Activated CD4-positive, alpha-beta T cell treated with anti-CD3 and anti-CD28 coated beads for 48 hours (primary cell): ENCODE measurements at places on chromosomes 7 and 10.

GRCh38 chr7:76262683-76263402 is 39.6 kb upstream of the HSPB1 start:
- DNase-seq: peak; percentile 60

DNA sequence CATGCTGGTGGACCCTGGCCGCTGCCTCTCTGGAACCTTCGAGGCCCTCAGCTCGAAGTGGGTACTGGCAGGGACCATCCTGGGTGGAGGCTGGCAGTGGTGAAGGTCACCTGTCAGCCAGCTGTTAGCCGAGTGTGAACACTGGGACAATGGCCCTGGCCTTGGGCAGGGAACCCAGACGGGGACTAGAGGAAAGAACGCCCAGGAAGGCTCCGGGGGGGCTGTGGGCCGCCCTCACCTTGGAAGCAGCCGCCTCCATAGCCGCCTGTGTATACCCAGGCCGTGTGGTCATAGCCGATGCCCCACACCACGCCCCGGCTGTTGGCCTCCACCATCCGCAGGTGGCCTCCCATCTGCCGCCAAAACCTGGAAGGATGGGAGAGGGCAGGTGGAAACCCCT is 17.6 kb downstream of the BHLHA15 start:
- DNase-seq: no peak

DNA sequence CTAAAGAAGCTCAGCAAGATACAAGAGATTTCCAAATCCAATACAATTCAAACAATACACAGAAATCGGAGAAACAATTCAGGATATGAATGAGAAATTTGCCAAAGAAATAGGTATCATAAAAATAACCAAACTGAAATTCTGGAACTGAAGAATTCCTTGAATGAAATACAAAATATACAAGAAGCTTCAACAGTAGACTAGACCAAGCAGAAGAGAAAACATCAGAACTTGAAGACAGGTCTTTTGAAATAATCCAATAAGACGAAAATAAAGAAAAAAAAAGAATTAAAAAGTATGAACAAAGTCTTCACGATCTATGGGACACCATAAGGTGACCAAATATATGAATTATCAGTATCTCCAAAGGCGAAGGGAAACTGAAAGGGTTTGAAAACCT is 2.8 kb upstream of the IFIT2 start:
- no peak for DNase-seq

GRCh38 chr7:134654104-134654775 is 7.6 kb downstream of the BPGM start:
- no peak for DNase-seq

DNA sequence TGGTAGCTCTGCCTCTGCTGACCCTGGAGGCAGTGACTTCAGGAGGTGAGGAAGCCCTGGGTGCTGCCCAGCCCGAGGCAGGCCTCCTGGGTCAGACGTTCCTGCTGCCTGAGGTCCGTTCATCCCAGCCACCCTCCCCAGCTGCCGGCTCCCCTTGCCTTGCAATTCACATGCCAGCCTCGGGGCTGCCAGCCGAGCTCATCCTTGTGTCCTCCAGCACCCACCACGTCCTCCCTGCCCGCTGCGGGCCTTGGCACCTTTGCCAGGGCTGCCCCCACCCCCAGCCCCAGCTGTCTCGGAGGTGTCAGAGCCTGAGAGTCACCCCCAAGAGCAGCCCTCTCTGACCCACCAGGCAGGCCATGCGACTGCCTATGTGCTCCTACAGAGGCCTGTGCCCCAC is 162.1 kb upstream of the RNF32 start:
- DNase-seq: no peak

DNA sequence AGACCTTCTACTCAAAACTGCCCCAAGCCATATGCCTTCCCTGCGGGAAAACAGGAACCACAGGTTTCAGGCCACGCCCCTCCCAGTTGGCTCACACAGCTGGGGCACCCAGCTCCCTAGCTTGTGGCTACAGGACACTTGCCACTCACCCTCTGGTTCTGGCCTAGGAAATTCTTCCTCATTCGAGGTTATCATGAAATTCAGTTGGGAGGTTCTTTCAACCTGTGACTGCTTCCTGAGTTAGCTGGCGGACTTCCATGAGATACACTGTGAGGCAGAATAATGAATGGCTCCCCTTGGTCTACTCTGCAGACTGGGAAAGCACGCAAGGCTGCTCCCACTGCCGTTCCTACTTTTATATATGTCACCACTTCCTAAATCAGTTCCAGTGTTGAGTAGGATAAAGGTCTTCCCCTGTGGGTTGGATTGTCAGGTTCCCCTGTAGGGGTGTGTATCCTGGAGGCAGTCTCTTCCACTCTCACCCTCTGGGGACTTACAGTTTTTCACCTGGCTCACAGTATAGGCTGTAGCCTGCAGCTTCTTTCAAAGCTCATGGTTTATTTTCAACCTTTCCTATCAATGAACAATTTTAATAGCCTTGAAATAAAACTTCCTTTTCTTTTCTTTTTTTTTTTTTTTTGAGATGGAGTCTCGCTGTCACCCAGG is 37.0 kb downstream of the GPR22 start:
- no peak for DNase-seq

GRCh38 chr7:52261057-52261456 is 774.4 kb upstream of the POM121L12 start:
- no peak for DNase-seq
